ACHN (cell line): ENCODE measurements at places on chromosomes 16 and 17.
A peak's percentile ranks its signal among the peaks of the same experiment; 100 is the strongest.

GRCh38 chr17:48527547-48527932 is 3.3 kb downstream of the HOXB1 start:
- DNase-seq: no peak

DNA sequence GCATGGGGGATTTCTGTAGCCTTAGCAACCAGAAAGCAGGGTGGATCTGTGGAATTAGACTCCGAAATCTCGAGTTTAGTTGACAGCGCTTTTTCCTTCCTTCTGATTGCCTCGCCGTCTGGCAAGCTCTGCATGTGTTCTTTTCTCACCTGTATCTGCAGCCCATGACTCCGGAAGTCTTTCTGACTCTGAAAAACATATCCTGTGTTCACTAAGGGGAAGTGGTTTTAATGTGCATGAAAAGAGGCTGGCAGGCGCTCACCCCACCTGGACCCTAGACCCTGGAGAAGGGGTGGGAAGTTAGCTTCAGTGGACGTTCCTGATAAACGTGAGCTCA is 158.5 kb downstream of the RPTOR start:
- DNase-seq: no peak

- DNase-seq: no peak
These were observed 1.6 kb downstream of the TMEM114 start for GRCh38 chr16:8588682-8589056.

DNA sequence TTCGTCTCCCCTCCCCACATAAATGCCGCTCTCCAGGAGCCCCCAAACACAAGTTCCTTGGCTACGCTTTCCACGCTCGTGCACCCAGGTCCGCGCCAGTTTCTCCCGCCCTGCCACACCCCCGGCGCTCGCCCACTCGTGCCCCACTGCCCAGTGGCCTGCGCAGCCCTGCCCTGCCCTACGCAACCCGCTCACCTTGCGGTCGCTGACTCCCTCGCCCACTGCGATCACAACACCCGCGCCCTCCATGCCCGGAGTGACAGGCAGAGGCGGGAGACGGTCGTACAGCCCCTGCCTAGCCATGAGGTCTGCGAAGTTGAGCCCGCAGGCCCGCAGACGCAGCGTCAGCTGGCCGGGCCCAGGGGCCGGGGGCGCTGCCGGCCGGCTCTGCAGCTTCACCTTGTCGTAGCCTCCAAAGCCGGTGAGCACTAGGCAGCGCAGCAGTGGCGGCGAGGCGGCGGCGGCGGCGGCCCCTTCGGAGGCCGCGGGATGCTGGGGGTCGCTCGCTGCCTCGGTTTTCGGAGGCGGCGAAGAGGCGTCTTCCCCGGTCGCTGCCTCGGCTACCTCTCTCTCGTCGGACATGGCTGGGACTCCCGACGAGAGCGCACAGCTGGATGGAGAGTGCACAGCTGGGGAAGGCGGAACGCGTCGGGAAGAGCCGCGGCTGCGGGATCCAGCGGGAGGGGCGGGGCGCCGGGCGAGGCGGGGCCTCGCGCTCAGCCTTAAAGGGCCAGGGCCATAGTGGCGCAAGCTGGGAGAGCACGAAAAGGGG is at the start of gene VAT1:
VAT1 (minus strand) TSS at position 645 of the 772 bp plus-strand sequence; CDS start at position 582, 63 bp downstream.
- peak; percentile 84 for DNase-seq

GRCh38 chr17:80704894-80705293 is 160.3 kb downstream of the RPTOR start:
- DNase-seq: no peak

DNA sequence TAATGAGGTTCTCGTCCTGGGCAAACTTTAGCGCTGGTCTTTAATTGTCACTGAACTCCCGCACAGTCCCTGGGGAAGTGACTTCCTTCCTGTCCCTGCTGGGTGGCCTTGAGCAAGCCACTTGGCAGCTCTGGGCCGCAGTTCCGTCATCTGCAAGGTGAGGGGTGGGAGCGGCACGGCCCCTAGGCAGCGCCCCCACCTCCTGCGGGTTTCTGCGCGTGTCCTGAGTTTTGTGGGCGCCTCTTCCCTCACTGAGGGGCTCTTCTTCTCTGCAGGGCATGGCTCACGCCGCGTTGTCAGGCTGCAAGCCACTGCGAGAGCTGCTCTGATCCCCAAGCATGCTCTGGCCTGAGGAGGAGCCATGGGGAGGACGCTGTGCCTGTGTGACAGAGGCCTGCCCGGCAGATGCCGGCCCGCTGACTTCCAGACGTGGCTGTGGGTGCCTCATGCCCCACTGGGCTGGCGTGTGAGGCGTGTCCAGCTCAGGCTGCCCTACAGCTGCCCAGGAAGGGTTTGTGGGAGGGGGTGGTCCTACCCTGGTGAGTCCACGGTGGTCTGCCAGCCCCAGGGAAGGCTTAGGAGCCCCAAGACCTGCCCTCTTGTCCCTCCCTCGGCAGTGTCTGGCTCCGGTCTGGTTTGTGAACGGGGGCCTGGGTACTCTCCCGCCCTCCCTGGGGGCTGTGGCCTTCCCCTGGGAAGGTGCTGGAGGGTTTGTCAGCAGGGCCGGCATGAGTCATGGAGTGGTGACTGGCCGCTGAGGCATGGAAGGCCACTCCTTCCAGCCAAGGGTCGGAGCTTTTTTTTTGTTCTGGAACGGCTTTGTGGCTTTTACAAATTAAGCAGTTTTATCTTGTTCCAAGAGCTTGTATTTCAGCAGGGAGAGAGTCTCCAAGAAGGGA is 182.0 kb downstream of the SEC14L1 start:
- peak; percentile 98 for DNase-seq

DNA sequence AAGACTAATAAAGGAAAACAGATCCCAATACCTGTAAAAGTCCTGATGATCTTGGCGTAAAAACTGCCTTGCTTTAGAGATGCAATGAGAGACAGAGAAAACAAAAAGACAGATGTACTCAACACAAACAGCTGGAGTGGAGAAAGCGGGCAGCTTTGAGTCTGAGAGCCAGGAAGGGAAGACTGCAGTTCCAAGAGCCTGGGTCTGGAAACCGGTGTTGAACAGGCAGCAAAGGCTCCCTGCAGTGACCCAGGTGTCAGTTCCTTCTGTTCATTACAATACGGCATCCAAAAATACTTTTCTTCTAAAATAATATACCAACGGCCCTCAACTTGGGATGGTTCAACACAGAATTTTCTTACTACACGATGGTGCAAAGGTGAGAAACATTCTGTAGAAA is 29.6 kb downstream of the VPS53 start:
- no peak for DNase-seq

DNA sequence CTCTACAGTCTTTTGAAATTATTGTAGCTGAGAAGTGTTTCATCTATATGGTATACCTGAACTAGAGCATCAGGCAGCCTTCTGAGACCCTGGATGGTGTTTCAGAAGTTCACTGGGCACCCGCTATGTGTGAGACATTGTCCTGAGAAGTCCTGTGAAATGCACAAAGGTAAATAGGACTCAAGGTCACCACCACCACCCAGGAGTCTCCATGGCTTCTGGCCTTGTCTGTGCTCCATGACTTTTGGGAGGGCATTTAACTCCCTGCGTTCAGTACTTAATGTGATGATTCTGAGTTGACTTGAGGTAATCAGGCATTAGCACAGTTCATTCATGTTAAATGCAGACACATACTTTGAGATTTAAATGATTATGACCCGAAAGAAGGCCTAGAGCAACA is 1.1 kb downstream of the MLYCD start:
- no peak for DNase-seq

DNA sequence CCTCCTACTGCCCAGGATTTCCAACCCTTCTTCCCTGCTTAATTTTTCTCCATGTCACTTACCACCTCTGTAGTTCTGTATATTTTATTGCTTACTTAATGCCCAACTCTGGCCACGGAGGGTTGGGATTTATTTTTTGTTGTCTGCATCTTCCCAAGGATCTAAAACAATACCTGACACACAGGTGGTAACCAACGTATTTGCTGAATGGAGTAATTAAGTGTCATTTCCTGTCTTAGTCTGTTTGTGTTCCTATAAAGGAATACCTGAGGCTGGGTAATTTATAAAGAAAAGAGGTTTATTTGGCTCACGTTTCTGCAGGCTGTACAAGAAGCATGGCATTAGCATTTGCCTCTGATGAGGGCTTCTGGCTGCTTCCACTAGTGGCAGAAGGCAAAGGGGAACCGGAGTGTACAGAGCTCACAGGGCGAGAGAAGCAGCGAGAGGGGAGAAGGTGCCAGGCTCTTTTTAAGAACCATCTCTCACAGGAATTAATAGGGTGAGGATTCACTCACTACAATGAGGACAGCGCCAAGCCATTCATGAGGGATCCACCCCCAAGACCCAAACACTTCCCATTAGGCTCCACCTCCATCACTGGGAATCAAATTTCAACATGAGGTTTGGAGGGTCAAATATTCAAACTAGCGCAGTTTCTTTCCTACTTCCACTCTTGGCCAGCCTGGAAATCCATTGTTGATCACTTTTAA is 44.8 kb downstream of the ERN1 start:
- DNase-seq: no peak

DNA sequence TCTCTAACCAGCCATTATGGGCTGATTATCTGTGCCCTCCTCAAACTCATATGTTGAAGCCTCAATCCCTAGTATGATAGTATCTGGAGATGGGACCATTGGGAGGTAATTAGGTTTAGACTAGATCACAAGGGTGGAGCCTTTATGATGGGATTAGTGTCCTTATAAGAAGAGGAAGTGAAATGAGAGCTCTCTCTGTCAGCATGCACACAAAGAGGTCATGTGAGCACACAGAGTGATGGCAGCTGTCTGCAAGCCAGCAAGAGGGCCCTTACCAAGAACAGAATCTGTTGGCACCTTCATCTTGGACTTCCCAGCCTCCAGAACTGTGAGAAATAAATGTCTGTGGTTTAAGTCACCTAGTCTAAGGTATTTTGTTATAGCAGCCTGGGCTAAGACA is 101.9 kb downstream of the PCTP start:
- DNase-seq: no peak

GRCh38 chr16:59385959-59386358 is 651.8 kb upstream of the GOT2 start:
- DNase-seq: no peak

GRCh38 chr17:80565343-80566053 is 20.9 kb downstream of the RPTOR start:
- DNase-seq: no peak
